NCI-H2029 (cell line): ENCODE measurements at places on chromosomes 5 and 9.

GRCh38 chr5:137142346-137142745 lies 356.8 kb downstream of the SPOCK1 start:
- DNase-seq: no peak

DNA sequence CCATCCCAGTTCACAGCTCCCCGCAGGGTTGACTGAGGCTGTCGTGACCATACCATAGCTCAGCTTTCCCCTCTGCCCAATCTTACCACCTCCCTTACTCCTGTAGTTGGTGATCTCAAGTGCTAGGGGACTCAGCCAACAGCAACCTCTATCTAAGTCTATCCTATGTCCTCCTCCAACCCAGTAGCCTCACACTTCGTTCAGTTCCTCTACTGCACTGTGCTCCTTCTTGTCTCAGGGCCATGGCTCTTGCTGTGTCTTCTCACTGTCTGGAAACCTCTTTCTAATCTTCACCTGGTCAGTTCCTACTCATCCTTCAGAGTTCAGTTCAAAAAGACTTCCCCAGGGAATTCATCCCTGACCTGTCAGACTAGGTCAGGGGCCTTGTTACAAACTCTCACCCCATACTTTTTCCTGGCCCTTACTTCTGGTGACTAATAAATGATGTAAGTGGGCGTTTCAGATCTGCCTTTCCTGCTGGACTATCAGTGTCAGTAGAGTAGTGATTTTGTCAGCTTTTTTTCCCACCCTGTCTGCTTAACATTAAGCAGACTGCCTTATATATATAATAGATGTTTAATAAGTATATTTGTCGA lies 53.6 kb upstream of the NR3C1 start:
- DNase-seq: no peak

- DNase-seq: no peak
Measured at GRCh38 chr9:9920425-9921060, 692.3 kb downstream of the PTPRD start.

GRCh38 chr5:78574731-78575161 lies 73.8 kb downstream of the LHFPL2 start:
- no peak for DNase-seq

DNA sequence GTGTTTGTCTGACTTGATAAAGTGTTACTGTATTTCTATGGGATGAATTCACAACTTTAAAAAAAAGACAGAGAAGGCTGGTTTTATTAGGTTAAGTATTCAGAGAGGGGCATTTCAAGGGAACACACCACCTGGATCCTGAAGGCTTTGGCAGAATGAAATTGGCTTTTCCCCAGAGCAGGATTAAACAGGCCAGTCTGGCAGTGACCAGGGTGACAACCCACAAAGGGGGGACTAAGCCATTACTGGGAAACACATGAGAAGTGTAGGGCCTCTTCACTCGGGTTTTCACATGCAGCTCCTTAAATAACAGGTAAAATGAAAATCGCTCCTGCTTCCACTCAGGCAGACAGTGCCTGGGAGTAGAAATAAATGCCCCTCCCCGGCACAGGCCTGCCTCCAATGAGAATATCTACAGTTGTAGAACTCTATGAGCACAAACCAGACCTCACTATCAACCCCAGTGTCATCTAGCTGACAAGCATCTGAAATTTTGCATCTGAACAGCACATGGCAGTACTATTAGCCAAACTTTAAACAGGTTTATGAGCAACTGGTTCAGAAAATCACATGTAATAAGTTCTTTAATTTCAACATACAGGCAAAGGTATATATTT lies 85.8 kb downstream of the LHFPL2 start:
- DNase-seq: no peak

DNA sequence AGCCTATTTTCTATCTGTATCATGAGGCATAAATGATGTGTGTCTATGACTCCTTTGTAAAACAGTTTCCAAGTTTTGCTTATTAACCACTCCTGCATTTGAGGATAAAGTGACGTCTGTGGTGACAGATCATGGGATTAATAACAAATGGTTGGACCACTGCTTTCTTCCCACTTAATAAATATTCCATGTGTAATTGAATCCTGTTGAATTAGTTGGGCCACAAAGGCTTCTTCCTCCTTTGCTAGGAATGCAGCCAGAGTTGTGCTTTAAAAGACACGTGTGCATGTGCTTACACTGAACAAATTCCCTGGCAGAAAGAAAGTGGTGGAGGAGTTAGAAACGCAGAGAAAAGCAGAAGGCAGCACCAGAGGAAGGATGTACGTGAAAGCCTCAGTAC lies 150.2 kb downstream of the ACTBL2 start:
- no peak for DNase-seq

DNA sequence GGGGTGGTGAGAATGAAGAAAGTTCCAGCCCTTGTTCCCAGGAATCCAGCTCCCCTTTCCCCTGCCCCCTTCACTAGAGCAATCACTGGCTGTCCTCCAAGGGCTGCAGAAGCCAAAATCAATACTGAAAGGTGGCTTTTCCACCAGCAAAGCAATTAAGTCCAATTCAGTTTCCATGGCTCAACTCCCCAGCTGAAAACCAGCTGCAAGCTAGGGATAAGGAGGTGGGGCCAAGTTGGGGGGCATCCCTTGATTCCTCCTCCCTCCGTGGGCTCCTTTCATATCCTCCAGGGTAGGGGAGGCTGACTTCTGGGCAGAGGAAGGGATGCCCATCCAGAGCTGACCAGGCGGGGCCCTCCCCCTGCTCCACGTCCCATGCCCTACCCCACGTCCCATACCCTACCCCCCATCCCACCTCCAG lies 22.7 kb downstream of the CAMK2A start:
- peak; percentile 35 for DNase-seq

GRCh38 chr9:78826527-78826926 lies 529.6 kb downstream of the PSAT1 start:
- no peak for DNase-seq

- DNase-seq: no peak
Measured at GRCh38 chr5:79448336-79448735, 65.6 kb downstream of the HOMER1 start.

GRCh38 chr9:112279501-112279900 lies 53.9 kb downstream of the PTBP3 start:
- DNase-seq: no peak

DNA sequence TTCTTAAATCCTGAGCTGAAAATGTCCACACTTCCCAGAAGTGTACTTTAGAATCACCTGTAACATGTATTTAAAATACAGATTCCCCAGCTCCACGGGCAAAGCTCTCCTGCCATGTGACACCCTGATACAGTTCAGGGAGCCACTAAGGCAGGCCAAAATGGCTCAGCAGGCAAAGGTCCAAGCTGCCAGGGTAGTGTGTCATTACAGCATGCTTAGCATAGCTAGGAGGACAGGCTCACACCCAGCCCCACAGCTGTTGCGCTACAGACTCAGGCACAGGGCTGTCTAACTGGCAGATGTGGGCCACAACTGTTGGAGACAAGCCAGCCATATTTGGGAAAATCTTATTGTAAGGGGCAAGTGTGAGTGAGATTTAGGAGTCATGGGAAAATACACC lies 73.0 kb downstream of the C9orf85 start:
- no peak for DNase-seq

DNA sequence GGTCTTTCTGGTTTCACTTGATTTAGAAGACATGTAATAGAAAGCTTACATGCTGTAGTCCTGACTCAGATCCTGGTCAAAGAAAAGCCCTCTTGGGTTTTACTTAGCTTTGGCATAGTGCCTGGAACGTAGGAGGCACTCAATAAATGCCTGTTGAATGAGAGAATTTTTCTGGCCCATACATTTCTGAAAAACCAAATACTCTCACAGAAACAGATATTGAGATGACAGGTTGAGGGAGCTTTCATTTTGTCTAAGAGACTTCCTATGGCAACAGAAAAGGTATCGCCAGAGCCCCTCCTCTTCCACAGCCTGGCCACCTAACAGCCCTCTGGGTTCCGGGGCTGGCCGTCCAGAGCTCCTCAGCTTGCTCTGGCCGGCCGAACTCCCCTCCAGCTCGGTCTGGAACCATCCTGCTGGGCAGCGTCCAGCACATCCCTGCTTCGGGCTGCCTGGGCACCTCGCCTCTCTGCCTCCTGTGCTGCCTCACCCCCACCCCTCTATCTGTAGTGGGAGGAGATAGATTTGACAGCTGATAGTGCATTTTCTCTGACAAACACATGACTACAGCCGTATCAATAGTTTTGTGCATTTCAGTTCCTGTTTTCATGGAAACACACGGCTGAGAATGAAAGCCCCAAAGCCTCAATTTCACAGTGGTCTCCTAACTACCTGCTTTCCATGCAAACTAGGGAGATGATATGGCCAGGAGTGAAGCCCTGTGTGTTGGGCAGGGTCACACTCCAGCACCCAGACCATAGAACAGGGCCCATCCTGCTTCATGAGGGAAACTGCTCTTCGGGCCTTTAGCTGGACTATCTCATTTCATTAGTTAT lies 1.1 kb downstream of the IL4 start:
- DNase-seq: no peak

GRCh38 chr9:75699017-75699416 lies 191.5 kb upstream of the PCSK5 start:
- no peak for DNase-seq

- DNase-seq: no peak
Measured at GRCh38 chr5:149389552-149390495, 10.7 kb upstream of the IL17B start.

- DNase-seq: no peak
Measured at GRCh38 chr9:124454791-124455443, 4.7 kb downstream of the ADGRD2 start.

DNA sequence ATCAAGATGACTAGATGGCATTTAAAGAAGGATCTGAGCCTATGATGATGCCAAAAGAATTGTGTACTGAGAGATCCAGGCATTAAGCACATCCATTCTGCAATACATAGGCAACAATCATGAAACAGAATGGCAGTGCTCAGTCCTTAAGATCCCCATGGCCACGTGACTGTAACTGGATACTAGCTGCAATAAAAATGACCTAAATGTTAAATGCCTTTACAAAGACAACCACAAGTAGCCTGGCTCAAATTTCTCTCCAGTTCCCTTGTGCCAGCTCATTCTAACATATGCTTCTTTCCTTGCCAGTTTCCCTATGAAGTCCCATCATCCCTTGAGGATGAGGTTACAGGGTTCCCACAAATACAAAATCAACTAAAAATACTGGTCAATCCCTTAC lies 148.3 kb upstream of the GHR start:
- DNase-seq: no peak

DNA sequence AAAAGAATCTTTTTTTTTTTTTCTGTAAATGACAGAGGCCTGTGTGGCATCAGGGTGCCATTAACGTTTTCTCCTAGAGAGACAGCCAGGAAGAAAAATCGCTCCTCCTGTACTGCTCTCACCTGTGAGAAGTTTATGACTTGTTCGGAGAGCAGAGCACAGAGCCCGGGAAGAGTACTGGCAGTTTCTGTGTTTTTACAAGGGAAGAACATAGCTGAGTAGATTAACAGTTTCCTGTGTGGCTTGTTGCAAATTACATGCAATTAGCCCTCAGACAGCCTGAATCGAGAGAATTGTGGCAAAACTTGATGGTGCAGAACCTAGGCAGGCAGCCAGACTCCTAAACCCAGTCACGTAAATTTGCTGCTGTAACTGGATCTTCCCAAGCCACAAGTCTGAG lies 32.1 kb downstream of the PRKACG start:
- no peak for DNase-seq

DNA sequence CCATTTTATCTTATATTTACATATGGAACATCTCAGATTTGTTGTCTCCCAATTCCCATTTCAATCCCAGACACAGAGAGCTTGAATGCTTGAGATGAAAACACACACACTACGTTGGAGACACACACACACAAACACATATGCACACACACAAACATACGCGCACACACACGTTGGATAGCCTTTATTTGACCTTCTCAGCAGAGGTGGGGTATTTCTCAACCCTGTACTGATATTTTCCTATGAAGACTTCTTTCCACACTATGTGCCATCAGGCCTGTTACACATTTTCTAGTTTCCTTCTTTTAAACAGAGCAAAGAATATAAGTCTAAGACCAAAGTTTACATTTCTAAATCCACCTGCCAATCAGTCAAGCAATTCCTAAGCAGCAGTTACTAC lies 291.0 kb downstream of the TAF11L14 start:
- DNase-seq: no peak

- DNase-seq: no peak
Measured at GRCh38 chr9:109114670-109115069, 5.1 kb downstream of the TMEM245 start.

DNA sequence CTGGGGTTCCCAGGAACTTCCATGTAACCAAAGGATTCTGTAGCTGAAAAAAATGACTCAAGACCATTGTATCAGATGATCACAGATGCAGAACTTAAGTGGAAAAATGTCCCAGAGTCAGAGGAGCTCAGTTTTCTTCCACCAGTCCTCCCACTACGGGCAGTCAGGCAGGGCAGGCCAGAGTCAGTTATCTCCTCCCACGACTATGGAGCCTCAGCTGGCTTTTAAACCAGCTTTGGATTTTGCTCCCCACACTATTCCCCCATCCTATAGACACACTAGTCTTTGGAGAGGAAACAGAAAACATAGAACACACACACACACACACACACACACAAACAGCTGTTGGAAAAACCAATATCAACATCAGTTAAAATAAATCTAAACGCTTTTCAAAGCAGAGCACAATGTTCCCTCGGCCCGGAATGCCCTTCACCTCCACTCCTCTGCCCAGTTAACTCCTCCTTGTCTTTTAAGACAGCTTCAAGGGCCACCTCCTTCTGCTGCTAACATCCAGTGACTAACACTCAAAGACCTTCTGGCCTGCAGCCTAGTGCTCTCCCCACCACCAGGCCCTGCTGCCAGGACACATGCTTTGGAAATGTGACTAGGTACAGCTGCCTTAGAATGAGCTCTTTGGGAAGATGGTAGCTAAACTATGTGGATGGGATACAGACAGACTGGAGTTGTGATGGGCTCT lies 56.8 kb downstream of the NIPAL4 start:
- DNase-seq: no peak

DNA sequence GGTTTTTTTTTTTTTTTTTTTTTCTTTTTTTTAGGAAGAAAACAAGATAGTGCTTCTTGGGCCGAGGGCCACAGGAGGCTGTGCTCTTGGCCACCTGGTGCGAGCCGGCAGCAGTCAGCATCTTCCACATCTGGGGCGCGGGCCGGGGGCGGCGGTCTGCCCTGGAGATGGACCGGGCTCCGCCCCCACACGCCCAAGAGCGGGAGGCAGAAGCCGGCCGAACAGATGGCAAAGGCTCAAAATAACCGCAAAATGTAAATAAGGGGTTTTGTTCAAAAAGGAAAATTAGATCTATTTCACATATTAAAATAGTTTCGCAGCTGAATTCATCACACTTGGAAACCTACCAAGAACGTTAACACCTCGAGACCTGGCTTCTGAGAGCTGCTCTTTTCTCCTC lies 51.5 kb upstream of the UBAC1 start:
- no peak for DNase-seq

GRCh38 chr5:80124121-80124918 lies 89.2 kb downstream of the THBS4 start:
- DNase-seq: no peak

- no peak for DNase-seq
Measured at GRCh38 chr5:98483301-98483685, 290.2 kb upstream of the RGMB start.

GRCh38 chr5:3740546-3741373 lies 145.1 kb downstream of the IRX1 start:
- DNase-seq: peak; percentile 23
